Mucosa of descending colon (tissue), 3 donors: ENCODE measurements at places on chromosomes 16 and 17. TPM values are rescaled to one million over a fixed set of nuclear protein-coding genes. Genes with fewer than 3 reads are reported as not detected.

The CDC42EP4 gene
- 75.9 TPM for total RNA-seq

The LGALS3BP gene
- total RNA-seq: 752 TPM

The ADAM11 gene
- 0.17 TPM for total RNA-seq

The FOXC2 gene
- 0.67 TPM for total RNA-seq

The CCL23 gene
- total RNA-seq: 1.3 TPM

The ABCC3 gene
- total RNA-seq: 453 TPM

The CMC2 gene
- total RNA-seq: 42.1 TPM

The KIFC3 gene
- total RNA-seq: 17.2 TPM

The CDH13 gene
- 4.9 TPM for total RNA-seq

The TBC1D28 gene
- total RNA-seq: not detected

The BCKDK gene
- 36.6 TPM for total RNA-seq

The PYDC1 gene
- total RNA-seq: not detected

The HOXB6 gene
- 41.3 TPM for total RNA-seq

The PYY gene
- total RNA-seq: 141 TPM

The WSB1 gene
- 149 TPM for total RNA-seq

The MAPT gene
- total RNA-seq: 0.72 TPM
